Cerebellar nuclear complex (tissue), 1 donor: ENCODE measurements at places on chromosomes 16 and 17.
A peak's percentile ranks its signal among the peaks of the same experiment; 100 is the strongest.

DNA sequence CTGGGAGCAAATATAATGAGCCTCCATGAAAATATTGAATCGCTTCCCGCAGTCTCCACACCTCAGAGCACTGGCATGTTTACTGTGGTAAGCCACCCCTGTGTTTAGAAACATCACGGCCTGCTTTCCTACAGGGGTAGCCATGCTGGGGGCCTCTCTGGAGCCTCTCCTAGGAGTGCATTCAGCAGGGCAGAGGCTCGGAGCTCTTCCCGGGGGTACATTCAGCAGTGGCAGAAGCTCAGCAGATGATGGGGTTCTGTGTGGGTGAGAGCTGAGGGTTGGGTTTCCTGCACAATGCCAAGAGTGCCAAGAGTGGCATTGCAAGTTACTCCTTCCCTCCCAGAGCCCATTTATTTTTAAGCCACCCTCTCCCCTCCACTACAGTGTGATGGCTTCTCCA lies 386.6 kb downstream of the SEC14L1 start:
- no peak for DNase-seq

- DNase-seq: peak; percentile 19
Measured at GRCh38 chr17:7560172-7561027, 1.3 kb upstream of the SENP3 start.

GRCh38 chr17:50839591-50840310 lies 4.4 kb downstream of the WFIKKN2 start:
- DNase-seq: no peak

DNA sequence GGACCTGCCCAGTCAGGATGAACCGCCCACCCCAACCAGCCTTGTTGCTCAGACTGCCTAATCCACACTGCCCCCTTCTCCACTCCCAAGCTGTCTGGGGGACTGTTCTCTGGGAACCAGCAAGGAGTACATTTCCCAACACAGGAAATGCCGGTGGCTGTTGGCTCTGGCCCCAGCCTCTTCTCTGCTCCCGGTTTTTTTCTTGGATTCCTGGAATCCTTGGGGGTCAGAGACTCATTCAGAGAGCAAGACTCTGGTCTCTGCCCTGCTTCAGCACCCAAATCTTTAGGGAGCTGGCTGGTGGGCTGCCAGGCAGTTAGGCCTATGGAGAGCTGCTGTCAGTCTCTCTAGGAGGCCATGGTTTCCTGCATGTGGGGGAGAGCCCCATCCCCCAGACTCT lies 10.8 kb upstream of the MTMR4 start:
- no peak for DNase-seq

GRCh38 chr17:14337596-14338079 lies 36.8 kb downstream of the HS3ST3B1 start:
- no peak for DNase-seq

- DNase-seq: no peak
Measured at GRCh38 chr17:43924558-43924957, 17.2 kb upstream of the MPP2 start.

DNA sequence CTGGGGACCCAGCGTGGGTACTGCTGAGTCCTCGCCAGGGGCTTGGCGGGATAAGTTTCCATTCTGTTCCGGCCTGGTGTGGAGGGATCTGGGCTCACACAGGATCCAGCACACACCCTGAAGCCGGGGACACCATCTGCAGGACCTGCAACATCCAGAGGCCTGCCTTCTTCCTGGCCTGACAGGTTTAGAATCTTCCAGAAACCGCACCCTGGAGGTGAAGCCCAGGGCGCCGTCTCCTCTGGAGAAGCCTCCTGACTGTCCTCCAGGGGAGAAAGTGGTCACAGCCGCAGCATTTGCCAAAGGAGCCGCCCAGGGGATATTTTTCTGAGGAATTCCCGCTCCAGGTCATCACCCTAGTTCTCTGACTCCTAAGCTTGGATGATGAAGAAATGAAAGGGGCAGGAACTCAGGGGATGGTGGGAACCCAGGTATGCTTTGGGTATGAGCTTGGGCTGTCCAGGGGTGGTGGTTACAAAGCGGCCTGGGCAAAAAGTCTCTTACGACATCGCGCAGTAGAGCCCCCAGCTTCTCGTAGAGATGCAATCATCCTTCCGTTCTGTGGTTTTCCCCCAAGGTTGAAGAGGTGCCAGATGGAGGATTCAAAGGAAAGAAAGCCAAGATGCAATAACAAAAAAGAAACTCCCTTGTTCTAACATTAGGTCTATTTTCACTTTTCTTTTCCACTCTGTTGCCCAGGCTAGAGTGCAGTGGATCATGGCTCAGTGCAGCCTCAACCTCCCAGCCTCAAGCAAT lies 9.1 kb upstream of the CRISPLD2 start:
- DNase-seq: no peak

DNA sequence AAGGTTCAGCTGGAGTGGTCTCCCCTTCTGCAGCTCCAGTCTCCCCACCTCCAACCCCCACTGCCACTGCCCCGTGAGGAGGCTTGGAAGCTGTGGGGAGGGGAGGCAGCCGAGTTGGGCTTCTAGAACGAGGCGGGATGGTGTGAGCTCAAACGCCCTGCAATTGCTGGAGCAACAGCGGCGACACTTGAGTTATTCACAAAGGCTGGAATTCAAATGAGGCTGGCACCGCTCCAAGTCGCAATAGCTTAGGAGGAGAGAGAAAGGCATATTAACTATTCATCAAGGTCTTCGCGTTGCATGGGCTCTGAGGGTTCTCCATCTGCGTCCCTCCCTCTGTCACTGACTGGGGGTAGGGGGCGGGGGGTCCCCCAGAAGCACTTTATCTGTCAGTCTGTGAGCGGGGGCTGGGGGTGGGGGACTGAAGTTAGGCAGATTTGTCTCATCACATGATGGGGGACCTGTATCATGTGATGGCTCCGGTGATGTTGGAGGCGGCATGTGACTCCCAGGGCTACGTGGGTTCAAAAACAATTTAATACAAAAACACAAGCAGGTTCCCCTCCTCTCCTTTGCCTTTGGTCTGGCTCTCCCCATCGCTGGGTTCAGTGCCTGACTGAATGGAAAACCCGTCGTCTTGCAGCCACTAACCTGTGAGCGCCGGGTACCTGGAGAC lies 70.5 kb downstream of the RBBP6 start:
- DNase-seq: peak; percentile 72

DNA sequence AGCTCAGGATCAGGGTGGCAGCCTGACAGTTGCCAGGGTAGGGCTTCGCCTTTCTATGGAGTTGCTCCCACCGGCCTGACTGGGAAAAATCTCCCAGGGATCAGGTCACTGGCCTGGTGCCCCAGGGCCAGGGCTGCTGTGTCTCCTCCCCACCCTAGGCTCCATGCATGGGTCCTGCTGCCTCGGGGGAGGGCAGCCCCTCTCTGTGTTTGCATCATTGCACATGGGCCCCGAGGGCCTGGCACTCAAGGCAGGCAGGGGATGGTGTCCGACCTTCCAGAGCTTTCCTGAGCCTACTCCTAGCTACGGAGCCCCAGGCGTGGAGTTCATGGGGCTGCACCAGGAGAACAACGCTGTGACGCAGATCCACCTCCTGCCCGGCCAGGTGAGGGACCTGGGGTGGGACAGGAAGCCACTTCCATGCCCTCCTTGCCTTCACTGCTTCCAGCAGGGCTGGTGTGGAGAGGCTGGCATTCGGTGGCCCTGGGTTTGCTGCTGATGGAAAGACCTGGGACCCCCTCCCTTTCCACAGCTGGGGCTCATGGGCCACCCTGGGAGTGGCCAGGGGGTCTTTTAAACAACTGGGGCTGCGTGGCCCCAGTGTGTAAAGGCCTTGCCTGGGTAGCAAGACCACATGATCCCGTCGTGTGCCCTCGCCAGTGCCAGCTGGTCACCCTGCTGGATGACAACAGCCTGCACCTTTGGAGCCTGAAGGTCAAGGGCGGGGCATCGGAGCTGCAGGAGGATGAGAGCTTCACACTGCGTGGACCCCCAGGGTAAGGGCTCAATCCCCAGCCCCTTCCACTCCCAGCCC lies 29.5 kb upstream of the MYO15B start:
- DNase-seq: no peak

DNA sequence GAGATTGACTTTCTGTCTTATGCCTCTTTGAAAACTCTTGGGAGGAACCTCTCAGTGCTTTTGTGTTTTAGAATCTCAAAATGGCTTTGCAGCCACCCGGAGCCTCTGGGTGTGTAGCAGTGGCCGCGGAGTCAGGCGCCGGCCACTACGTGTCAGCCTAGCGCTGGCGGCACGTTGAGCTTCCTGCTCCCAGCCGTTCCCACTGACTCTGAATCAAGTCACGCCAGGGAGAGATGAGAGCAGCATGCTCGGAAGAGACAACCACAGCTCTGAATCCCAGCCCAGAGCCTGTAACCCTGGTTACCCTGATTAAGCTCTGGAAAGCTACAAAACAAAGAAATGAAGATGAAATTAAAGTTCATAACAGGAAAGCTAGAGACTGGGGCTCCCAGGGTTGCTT lies 97.4 kb upstream of the CACNG5 start:
- DNase-seq: no peak
